ENCODE measurements at places on chromosomes 6 and 20.

DNA sequence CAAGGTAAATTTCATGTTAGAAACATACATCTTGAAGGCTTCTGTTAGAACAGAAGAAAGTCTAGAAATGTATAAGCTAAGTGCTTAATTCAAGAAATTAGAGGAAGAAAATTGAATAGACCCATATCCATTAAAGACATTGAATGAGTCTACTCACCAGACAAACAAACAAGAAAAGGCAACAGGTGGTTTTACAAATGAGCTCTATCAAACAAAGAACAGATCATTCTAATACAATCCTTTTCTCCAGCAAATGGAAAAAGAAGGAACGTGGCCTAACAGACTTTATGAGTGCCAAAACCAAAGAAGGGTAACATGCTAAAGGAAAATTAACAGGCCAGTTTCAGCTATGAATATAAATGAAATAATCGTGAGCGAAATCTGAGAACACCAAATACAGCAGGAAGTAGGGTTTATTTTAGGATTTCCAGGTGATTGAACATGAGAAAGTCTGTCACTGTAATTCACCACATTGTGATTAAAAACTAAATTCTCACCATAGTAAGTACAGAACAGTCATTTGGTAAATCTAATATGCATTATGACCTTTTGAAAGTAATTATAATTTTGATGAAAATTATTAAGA is 22.6 kb downstream of the MTHFD1L start:
- no peak for DNase-seq

- no peak for DNase-seq
Measured at GRCh38 chr6:26249707-26249956, 115.4 kb upstream of the BTN3A2 start.

DNA sequence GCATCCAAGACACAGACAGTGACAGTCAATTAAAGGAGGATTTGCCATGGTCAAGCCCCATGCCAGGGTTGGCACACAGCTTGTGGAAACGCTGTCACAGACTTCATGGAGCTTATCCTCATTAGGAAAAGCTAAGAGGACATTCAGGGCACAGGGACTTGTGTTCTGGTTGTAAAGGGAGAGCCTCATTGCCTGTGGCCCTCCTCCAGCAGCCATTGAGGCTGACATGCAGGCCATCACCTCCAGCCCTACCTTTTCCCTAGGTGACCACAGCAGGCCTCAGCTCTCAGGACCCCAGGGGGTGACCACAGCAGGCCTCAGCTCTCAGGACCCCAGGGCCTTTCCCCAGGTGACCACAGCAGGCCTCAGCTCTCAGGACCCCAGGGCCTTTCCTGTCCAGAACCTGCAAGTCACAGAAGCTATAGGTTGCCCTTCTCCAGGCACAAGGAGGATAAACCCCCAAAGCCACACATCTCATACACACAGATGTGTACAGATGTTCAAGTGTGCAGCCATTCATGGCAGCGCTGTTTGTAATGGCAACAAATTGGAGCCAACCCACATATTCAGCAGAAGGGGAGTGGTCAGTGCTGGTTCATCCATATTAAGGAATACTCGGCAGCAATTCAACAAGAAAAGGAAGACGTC is 26.1 kb downstream of the DUSP22 start:
- DNase-seq = no peak

GRCh38 chr20:7358670-7359069 is 581.6 kb downstream of the HAO1 start:
- DNase-seq = no peak

- DNase-seq = no peak
Measured at GRCh38 chr6:137740967-137741761, 125.9 kb upstream of the TNFAIP3 start.

DNA sequence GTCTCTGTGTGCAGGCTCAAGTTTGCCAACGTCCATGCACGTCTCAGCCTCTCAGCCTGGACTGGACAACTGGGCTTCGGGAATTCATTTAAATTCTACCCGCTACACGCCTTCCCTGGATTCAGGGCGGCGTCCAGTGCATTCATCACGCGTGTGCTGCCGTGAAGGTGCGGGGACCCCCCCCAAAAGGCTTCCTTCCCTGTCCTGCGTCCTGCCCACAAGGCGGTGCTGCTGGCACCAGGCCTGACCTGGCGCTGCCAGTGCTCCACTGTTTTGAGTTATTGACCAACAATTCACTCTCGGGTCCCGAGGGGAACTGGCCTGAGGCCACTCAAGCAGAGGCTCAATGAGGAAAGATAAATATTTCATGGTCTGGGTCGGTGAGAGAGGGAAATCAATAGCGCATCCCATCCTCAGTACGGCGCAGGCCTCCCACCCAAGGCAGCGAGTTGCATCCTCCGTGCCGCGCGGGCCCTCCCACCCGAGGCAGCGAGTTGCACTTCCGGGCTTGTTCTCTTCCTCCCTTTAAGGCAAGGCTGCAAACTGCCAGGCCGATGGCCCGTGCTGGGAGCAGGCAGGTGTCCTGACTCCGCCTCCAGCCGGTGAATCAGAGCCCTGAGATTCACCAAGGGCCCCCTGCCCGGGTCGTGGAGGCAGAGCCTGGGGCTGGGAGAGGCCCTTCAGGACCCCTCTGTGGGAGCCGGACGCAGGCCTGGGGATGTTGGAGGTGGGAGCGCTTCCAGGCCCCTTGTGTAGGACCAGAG is 22.8 kb upstream of the BHLHE23 start:
- DNase-seq = no peak

DNA sequence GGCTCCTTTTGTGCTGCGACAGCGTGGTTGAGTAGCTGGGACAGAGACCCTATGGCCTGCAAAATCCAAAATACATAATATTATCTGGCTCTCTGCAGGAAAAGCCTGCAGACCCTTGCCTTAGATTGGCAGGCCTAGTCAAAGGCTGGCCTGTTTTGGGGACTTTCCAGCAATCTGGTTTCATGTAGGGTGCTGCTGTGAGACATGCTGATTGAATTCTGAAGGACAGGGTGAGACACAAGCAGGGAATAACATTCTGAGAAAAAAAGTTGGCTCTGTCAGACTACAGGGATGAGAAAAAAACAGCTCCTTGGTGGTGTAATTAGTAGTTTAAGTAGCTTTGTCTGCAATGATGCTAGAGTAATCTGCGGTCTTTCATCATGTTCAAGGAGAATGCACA is 402.7 kb upstream of the AGPAT4 start:
- no peak for DNase-seq

- peak; percentile 79 for DNase-seq
Measured at GRCh38 chr6:24581084-24581669, 64.8 kb downstream of the KIAA0319 start.

GRCh38 chr20:21028436-21028835 is 77.7 kb downstream of the LINC00237 start:
- no peak for DNase-seq

DNA sequence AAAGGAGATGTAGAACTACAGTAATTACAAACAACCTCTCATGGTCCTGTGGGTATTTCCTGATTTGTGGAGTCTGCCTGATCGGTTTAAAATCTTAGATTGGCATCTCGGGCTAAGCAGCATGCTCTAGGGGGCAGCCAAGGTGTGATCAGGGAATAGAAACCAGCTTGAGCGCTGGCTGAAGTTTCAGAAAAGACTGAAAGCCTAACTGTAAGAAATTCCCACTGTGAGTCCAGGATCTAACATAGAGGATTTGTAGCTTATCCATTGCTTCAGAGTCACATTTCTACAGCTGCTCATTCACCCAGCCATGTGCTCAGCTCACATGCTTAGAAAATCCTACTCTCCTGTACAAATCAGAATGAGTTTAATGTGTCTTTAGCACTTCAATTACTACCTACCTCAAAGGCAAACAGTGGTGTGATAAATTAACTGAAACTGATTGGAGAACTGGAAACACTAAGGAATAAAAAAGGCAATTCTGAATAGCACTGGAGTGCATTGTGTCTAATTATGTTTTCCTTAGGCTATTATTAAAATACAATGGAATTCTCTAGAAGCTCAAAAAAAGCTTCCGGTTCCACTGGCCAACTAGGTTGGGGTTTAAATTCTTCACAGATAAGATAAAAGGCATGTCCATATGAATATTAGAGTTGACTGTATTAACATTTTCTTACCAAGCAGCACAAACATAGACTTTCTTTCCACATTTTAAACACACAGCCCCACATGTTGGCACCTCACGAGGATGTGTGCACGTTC is 73.8 kb upstream of the MPC1 start:
- no peak for DNase-seq

DNA sequence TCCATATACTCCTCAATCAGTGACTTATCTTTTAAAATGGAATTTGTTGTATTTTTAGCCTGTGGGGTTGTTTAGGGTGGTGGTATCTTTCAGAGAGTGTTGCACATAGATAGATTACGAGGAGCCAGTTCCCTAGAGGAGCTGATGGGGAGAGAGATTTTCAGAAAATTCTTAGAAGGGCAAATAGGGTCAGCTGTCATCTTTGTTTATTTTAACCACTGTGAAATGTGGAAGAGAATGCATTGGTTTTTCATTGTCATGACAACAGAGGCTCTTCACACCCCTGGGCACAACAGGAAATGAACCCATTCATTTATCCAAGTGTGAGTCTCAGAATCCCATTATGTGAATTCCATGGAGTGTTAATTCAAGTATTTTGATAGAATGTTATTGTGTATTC is 188.4 kb downstream of the JARID2 start:
- DNase-seq = no peak

DNA sequence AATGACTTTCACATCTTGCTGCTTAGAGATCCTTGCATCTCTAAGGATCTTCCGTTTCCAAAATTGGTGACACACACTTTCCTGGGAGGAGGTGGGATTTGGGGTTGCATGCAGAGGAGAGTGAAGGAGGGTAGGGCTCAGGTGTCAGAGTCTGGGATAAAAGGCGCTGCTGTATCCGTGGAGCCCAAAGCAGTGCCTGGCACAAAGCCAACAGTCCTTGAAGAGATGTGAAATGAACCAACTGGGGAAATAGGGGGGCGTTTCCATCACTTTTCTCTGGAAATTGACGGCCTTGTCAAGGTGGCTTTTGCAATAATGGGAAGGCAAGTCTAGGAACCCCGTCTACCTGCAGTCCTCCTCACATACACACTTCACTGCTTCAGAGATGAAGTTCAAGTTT is 59.5 kb upstream of the NELFCD start:
- DNase-seq = no peak

- DNase-seq = no peak
Measured at GRCh38 chr6:92124200-92124651, 1295.1 kb downstream of the EPHA7 start.
